Stimulated activated CD4-positive, alpha-beta T cell treated with anti-CD3 and anti-CD28 coated beads, Interleukin-2, amount 100 ng/mL, for 4 hours (primary cell): ENCODE measurements at places on chromosomes 6 and 20.

DNA sequence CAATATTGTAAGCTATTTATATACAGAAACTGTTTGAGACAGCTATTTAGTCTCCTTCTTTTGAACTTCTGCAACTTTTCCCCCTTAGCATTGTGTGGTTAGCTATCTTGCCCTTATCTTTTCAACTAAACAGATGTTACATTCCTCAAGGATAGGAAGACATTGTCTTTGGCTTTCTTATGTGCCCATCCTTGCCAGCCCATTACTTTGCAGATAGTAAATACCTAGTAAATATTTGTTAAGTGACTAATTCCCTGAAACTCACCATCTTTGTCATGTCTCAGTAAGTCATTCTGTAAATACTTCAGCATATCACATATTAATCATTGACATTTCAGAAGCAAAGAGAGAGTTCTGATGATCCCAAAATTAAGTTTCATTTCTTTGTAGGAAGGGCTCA lies 69.1 kb upstream of the FLRT3 start:
- DNase-seq: no peak

DNA sequence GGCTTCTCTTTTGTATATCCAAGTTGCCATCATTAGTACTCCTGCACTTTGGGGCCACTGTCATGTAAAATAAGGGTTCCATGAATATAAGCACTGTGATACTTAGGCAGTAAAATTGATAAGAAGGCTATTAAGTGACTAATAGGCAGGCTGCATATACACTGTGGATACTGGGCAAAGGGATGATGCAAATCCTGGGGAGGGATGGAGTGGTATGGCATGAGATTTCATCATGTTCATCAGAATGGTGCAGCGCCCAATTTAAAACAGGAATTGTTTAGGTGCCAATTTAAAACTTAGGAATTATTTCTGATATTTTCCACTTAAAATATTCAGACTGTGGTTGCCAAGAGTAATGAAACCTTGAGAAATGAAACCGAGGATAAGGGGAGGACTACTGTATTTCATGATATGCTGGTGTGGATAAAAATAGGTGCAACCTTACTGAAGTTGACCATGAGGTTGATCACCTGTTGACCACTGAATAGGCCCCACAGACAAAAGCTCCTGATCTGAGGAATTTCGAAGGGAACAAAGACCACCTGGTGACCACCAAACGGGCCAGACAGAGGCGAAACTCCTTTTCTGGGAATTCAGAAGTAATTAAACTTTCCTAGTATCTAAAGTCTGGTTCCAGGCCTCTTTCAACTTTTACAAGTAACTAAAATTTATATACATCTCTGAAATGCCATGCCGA lies 4.9 kb upstream of the TRIM39 start:
- DNase-seq: no peak

DNA sequence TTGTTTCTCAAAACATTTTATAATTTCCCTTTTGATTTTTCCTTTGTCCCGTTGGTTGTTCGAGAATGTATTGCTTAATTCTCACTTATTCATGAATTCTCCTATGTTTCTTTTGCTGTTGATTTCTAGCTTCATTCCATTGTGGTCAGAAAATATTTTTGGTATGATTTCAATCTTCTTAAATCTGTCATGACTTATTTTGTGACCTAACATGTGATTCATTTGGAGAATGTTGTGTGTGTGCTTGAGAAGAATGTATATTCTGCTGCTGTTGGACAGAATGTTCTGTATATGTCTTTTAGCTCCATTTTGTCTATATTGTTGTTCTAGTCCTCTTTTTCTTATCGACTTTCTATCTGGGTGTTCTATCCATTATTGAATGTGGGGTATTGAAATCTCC lies 286.2 kb upstream of the RNF217 start:
- DNase-seq: no peak

DNA sequence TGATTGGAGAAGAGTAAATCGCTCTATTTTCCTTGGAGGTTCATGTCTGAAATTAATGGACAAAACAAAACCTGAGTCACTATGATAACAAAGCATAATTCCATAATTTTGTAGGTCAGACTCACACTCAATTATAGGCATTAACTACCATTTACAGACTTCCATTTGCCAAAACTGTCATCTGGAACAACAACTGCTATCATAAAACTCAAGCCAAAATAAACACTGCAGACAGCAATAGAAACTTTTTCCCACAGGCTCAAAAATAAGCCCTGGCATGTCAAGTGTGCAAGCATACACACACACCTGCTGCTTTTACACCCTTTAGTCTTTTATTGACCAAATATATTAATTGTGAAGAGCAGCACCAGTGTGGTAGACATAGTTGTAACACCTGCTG lies 7.1 kb downstream of the MRPS10 start:
- DNase-seq: no peak

GRCh38 chr20:50309280-50309763 lies 118.7 kb downstream of the CEBPB start:
- DNase-seq: no peak

DNA sequence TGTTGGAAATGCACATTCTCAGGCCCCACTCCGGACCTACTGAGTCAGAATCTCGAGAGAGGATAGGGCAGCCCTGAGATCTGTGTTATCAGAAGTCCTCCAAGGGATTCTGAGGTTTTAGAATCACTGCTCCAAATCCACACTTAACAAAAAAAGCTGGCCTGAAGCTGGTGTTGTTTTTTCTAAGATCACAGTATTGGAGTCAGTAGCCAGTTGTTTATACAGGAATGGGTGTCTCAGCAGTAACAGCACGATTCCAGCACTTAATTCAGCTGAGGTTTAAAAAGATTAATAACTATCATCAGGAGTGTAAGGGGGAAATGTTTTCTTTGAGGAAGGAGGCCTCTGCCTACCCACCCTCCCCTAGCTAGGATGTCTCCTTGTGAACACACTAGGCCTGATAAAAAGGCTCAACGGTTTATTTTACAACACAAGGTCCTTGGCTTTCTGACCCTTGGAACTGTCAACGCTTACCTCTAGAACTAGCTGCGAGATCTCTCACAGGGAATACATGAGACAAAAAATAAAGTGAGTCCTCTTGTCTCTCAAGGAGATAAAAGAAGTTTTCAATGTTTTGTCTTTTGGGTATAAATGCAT lies 505.4 kb downstream of the CD83 start:
- DNase-seq: no peak

DNA sequence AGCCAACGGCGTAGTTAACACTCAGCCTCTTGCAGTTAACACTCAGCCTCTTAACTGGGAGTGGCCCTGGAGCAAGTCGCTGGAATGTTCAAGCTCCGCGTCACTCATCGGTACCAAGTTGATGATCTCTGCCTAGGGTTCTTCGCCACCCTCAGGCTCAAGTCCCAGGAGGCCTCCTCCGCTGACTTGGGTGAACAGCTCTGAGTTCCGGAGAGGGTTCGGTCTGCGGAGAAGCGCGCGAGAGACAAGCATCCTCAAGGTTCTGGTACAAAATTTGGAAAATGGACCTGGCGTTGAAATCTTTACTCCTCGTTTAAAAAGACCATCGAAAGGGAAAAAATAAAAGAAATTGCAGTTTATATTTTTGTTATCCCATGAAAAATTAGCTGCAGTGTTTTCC lies 876 bp upstream of the DSP start:
- no peak for DNase-seq

GRCh38 chr6:83838727-83839126 lies 14.4 kb upstream of the RIPPLY2 start:
- DNase-seq: no peak

GRCh38 chr6:24922170-24922569 lies 13.6 kb downstream of the RIPOR2 start:
- DNase-seq: no peak

- DNase-seq: no peak
These were observed 25.0 kb downstream of the POLR1C start for GRCh38 chr6:43541774-43542471.

DNA sequence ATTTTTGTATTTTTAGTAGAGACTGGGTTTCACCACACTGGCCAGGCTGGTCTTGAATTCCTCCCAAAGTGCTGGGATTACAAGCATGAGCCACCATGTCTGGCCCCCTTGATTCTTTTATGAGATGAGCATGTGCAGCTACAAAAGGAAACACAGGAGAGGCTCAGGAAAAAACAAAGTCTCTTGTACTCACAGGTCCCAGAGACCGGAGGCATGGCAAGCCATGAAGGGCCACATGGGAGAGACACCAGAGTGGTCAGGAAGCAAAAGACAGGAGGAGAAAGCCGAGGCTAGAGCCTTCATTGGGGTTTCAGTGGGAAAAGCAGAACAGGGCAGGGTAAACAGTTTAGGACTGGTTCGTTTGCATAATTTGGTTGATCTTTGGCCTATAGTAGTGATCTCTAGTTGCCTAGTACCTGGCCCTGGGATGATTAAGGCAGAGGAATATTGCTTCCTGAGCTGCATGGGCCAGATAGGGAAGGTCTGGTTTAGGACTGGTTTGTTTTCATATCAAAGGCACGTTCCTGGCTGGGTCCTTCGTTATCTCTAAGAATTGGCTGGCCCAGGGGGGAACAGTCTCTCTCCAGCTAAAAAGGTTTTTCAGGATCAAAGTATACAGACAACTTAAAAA lies 48.2 kb upstream of the PRND start:
- no peak for DNase-seq

GRCh38 chr6:82976179-82976578 lies 89.5 kb downstream of the UBE3D start:
- no peak for DNase-seq

- DNase-seq: no peak
These were observed 828 bp upstream of the SULF2 start for GRCh38 chr20:47785854-47786764.

GRCh38 chr6:42771741-42772100 lies 10.1 kb upstream of the BICRAL start:
- DNase-seq: no peak

DNA sequence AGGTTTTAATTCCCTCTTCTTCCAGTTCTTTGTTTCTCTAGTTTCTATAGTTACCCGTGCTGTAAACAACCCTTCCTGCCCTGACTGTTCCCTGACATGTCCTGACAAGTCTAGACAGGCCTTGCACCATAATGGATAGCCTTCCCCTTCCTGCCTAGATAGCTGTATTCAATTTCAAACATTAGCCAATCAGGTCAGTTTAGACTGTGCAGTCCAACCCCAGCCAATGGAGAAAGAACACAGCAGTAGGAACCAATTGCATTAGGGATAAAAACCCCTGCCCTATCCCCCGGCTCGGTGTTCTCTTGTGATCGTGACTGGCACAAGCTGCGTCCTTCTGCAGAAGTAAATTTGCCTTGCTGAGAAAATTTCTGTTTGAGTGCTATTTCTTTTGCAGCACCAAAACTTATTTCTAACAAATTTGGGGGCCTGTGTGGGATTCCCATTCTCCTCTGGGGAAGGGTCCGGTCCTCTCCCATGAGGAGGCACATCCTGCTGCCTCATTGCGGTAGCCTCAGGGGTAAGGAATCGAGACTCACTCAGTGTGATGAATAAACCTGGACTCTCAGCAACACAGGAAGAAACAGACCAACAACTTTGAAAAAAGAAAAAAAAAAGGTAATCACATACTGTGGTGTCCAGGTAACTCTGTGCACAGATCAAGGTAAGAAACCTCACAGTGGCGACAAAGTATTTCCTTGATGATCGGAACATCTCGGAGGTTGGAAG lies 248.7 kb upstream of the ECI2 start:
- no peak for DNase-seq

- DNase-seq: no peak
These were observed 46.4 kb upstream of the ADTRP start for GRCh38 chr6:11824986-11825385.

- DNase-seq: no peak
These were observed 111.0 kb downstream of the TCP11 start for GRCh38 chr6:35030099-35030498.

DNA sequence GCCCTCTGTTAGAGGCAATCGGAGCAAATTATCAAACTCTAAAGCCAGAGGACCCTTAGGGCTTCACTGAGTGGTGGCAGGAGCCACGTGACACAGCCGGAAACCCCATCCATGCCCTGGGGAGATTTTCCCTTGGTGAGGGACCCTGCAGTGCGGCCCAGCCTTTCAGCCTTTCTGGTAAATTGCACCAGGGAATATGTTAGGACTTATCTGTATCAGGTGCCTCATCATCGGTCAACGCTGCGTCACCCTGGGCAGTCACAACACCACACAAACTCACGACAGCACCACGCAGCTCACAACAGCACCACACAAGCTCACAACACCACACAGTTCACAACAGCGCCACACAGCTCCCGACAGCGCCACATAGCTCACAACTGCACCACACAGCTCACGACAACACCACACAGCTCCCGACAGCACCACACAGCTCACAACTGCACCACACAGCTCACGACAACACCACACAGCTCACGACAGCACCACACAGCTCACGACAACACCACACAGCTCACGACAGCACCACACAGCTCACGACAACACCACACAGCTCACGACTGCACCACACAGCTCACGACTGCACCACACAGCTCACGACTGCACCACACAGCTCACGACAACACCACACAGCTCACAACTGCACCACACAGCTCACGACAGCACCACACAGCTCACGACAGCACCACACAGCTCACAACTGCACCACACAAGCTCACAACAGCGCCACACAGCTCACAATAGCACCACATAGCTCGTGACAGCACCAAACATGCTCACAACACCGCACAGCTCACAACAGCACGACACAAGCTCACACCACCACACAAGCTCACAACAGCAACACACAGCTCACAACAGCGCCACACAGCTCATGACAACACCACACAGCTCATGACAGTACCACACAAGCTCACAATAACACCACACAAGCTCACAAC lies 199.0 kb downstream of the DLL1 start:
- no peak for DNase-seq

DNA sequence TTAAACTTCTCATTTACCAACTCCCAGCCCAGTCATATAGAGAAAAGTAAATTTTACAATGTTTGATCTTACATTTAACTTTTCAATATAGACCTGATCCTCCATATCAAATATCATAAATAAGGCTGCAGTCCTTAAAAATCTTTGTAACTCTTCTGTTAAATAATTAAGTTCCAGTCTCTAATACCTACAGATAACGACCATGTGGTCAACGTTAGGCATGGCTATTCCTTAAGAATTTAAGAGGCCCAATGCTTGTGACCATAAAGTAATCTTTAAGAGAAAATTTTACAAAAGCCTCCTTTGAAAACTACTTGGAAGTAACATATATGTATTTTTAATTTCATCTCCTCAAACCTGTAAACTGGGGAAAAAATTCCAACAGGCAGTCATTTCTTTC lies 1.6 kb downstream of the FBXO5 start:
- DNase-seq: no peak

DNA sequence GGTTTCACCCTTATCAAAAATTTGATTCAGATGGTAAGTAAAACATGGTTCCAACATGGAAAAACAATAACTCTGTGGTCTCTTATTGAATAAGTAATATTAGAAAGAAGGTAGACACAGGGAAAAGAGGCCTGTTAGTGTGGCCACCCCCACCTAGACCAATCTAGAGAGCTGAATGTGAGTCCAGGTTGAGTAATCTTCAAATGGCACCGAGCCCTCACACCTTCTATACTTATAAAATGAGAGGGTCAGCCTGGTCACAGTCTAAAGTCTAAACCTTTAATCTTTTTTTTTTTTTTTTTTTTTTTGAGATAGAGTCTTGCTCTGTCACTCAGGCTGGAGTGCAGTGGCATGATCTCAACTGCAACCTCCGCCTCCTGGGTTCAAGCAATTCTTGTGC lies 6.9 kb downstream of the FAM184A start:
- no peak for DNase-seq

- no peak for DNase-seq
These were observed 218.3 kb downstream of the PREX1 start for GRCh38 chr20:48609491-48609978.

GRCh38 chr6:56766806-56767178 lies 124.1 kb upstream of the DST start:
- no peak for DNase-seq

- DNase-seq: no peak
These were observed 129.2 kb downstream of the FYN start for GRCh38 chr6:111743862-111744692.
